ENCODE measurements at places on chromosomes 2 and 18.
A peak's percentile ranks its signal among the peaks of the same experiment; 100 is the strongest.

- no peak for DNase-seq
Observed at GRCh38 chr2:223465793-223466192, 136.4 kb downstream of the SCG2 start.

GRCh38 chr2:157894694-157895435 is 18.7 kb upstream of the ACVR1 start:
- DNase-seq = no peak

- DNase-seq = no peak
Observed at GRCh38 chr2:79511320-79511951, 1.4 kb upstream of the CTNNA2 start.

GRCh38 chr18:32548688-32549087 is 78.0 kb upstream of the GAREM1 start:
- no peak for DNase-seq

- DNase-seq = peak; percentile 57
Observed at GRCh38 chr2:59680863-59681262, 872.6 kb downstream of the BCL11A start.

- no peak for DNase-seq
Observed at GRCh38 chr2:33763671-33764310, 164.7 kb upstream of the FAM98A start.

GRCh38 chr18:23528580-23529472 is 25.5 kb downstream of the RMC1 start:
- DNase-seq = no peak

DNA sequence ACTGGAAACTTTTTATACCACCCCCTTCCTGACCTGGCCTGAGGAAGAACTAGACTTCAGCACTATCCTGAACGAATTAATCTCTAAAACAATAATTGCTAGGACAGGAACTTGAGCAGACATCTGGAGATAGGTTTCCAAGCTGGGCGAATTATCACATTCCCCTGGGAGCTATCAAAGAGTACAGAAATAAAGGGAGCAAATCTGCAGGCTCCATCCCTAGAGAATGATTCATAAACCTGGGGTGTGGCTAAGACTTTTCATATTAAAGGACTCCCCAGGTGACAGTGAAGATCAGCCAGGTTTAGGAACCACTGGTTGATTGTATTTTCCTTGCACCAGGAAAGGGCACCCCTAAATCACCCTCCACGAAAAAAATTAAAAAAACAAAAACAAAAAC is 105.6 kb upstream of the NOL4 start:
- no peak for DNase-seq

DNA sequence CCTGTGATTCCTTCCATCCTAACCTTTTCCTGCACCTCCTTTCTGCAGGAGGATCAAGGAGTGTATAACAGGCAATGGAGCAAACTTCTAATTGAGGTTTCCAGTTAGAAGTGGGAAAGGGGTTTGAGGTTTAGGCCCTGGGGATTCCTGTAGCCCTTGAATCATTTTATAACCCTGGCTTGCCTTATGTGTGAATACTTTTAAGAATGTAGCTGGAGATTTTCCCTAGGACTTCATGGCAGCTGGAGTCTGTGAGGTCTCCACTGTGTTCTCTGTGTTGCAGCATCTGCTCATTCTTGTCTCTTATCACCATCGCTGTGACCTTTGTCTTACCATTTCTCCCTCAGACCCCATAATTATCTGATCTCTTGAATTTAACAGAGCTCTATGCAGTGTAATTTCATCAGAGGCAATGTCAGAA is 370.2 kb upstream of the SLC14A2 start:
- DNase-seq = no peak
